AG20443 (cell line): ENCODE measurements at places on chromosomes 1 and 21.
A peak's percentile ranks its signal among the peaks of the same experiment; 100 is the strongest.

DNA sequence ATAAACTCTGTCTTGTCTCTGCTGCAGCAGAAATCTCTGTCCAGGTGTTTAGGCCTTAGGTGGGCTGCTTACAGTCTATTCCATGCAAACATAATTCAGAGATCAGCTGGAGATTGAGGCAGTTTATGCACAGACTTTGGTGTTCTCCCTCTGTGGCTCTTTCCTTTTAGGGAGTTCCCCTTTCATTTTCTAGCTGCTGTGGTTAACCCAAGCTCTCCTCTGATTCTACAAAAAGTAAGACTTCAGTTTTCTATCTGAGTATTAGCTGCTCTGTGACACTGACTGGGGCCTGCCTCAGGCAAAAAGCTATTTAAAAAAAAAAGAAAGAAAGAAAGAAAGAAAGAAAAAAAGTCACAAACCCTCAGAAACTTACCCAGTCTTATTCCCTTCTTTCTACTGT is 211.1 kb downstream of the CAMTA1 start:
- DNase-seq: no peak

DNA sequence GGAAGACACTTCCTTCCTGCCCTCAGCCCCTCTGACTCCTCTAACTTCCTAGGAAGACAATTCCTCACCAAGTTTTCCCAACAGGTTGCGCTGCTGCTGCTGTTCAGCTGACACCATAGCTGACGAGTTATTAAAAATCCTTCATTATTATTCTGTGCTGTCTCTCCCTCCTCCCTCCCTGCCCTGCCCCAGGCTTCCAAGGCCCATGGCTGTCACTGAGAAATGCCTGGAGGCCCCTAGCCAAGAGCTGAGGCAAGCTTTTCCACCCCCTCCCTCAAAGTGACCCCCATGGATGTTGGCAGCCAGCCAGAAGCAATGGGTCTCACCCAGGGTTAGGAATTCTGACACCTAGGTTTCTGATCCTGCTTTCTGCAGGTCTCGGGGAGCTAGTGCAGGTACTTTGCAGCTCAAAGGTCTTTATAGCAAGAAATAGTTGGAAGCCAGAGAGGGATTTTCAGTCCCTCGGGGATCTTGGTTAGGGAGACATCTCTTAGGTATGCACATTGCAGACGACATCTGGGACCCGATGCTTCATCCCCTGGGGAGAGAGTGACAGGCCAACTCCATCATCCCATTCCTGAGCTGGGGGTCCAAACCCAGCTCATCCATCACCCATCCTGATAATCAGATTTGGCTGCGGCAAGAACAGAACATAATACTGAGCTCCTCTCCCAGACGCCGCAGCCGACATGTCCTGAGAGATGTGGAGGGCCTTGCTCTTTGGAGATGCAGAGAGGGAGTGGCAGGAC is 65.0 kb downstream of the KIRREL1 start:
- no peak for DNase-seq

DNA sequence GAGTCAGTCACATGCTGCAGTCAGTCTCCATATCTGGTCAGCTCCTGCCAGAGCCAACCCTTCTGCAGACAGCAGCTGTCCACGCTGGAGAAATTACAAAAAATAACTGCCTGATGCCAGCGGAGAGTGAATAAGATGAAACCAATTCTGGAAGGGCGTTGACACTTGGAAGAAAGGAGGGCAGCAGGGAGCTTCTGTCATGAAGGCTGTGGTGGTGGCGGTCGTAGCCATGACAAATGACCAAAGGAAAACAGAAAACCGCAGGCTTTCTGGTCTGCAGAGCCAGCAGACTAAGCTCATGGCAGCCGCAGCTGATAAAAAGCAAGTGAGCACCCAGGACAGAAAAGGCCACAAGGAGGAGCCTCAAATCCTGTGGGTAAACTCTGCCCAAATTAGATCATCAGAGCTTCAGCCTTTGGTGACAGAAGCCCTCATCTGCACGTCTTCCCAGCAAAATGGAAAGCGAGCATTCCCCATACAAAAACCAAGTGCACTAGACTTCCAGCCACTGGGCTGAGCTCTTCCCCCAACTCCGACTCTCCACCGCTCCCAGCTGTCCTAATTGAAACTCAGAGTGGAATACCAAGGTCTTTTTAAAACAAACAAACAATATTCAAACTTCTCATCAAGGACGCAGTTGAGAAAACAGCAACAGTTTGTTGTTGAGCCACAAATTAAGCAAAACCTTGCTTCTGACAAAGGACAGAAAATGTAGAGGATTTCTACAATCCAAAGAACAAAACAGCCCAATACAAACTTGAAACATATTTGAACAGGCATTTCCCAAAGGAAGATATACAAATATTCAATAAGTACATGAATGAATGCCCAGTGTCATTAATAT is 28.7 kb downstream of the RSPH1 start:
- DNase-seq: no peak

DNA sequence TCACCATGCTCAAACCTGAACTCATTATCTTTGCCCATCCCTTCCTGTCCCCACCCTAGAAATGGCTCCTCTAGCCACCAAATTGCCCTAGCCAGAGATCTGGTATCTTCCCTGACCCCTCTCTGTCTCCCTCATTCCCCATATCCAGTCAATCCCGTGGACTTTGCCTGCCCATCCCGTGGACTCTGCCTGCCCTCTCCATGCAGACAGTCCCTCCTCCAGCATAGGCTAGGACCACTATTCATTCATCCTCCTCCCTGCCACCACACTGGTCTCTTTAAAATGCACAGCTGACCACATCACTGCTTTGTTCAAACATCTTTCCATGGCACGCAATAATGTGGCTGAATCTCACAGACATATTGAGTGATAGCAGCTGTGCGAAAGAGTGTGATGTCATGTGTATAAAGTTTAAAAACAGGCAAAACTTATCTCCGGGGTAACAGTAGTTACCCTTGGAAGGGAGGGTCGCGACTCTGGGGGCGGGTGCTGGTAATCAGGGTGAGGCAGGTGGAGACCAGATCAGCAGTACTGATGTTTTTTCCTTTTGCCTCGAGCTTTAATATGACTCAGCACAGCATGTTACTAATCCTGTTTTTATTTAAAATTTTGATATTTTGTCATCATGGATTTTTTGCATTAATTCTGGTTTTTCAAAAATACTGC is 4.8 kb upstream of the SLC2A1 start:
- peak; percentile 72 for DNase-seq

DNA sequence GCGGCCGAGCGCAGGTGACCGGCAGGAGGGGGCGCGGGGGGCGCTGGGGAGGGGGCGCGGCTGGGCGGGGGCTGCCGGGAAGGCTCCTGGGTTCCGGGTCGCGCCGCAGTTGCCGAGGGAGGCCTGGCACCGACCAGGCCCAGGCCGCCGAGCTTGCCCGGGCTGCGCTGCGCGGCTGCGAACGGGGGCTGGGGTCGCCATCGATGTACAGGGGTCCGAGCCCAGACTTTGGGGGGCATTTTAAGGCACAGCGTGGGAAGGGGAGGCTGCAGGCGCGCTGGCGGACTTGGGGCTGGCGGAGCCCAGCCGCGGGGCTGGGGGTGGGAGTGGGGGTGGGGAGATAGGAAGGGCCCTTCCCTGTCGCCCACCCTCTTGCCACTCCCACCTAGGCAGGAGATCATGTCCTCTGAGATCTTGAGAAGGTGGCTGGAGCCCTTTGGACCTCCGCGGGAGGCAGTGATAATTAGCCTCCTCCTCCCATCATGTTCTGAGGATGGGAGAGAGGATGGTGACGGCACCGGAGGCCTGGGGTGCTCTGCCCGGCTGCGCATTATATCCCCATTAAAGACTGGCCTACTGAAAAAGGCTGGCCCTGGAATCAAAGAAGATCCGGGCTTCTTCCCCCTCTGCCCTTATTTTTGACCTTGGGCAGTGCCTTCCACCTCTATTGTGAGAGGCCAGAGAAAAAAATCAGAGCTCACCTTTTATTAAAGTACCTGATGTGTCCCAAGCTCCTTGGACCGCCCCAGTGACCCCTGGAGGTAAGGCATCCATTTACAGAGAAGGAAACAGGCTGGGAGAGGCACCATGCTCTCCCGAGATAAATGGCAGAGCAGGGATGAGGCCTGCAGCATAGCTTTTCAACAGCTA is 497 bp downstream of the FBXO44 start:
- no peak for DNase-seq

- no peak for DNase-seq
Observed at GRCh38 chr1:19922015-19922688, 1.3 kb downstream of the PLA2G2E start.

DNA sequence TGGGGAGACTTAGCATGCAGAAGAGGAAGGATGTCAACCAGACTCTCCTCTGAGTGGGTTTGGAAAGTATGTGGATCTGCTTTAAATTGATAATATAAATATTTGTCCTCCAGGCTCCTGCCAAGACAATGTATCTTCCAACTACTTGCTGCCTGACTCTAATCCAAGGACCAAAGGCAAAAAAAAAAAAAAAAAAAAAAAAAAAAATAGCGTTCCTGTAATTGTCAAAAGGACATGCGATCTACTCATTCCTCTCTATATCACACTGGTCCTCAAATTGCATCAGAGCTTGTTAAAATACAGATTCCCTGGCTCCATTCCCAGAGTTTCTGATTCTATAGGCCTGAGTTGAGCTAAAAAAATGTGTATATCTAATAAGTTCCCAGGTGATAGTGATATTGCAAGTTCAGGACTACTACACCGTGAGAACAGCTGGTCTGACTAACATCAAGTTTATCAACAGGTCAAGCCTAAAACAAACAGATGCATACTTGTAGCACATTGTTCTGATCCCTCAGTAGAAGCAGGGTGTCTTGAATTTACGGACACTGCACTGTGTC is 141.3 kb downstream of the TNR start:
- no peak for DNase-seq

- no peak for DNase-seq
Observed at GRCh38 chr1:29426701-29427279, 190.5 kb downstream of the PTPRU start.

DNA sequence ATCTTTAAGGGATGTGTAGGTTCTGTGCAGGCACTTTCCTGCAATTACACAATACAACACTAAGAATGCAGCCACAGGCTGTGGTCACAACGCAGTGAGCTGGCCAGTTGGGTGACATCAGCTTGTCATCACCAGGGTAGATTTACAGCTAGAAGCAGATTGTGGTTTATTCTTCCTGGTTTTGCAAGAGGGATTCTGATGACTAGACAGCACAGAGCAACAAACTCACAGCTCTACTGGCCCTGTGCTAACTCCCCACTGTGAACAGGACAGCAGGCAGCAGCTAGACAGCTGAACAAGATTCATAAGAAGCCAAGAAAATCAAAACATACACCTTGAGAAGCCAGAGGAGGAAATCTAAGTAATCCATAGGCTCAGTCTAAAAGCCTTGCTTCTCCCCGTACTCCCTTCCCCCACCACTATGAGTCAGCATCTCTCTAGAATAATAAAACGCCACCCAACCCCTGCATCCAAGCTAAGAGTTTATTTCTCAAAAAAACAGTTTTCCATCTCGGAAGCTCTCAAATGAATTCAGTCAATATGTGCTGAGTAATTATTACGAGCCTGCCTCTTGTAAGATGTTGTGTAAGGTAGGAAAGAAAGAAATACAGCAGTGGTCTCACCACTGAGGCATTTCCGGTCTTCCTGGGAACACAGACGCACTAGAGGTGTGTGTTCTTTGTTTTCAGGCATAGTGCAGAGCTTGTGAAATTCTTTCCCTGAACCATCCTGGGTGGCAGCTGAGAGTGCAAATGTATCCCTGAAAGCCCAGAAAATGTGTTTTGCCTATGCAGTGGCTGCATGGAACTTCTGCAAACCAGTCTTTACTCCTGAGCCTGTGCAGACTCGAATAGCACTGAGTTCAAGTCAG is 162.8 kb downstream of the NTPCR start:
- peak; percentile 88 for DNase-seq

DNA sequence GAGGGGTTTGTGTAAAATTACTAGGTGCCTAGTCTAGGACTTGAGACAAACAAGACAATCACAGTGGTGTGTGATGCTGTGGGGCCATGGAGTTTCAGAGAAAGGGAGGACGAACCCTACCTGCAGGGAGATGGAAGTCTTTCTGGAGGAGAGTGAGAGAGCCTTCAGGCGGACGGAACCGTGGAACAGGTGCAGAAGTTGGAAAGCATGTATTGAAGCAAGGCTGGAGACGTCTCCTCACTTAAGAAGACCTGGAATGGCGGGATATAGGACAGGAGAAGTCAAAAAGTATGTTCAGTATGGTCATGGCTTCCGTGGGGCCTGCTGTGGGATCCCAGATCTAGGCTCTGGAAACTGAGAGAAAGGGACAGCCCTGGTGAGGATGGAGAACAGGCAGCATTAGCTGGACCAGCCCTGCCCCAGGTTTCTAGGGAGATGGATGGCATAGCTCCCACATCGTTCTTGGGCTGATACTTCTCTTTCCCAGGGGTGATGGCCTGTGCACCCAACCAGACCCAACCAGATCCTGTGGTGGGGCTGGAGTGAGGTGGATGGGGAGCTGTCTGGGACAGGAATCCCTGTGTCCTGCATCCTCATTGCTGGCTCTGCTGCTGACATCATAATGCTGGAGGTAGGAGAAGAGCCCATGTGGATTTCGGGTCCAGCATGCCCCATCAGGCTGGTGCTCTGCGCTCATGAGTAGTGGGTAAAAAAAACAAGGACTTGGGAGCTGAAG is 15.0 kb upstream of the LRP8 start:
- DNase-seq: no peak

DNA sequence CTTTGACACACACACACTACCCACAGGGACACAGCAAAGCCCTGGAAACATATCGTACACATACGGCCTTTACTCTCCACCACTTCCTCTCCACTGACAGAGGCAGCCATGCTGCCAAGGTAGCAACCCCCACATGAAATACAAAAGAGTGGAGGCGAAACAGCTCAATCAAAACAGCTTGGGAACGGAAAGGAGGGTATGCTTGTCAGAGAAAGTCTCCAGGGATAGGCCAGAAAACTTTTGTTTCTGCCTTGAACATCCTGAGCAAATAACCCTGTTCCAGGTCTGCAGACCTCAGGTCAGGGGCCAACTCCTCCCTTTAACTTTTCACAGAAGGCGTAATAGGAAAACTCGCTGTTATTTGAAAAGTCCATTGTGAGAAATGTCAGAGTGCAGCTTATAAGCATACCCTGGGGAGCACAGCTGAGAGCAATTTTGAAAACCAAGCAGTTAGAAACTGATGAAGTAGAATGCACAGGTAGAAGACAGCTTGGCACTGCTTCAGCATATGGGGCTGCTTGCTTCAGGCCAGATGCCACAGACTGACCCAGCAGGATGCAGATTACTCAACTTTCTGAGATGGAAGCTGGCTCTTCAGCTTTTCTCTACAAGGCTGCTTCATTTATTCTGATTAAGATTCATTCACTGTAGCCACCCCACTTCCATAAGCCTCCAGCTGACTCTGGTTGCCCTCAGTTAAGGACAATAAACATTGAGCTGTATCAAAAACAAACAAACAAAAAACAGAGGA is 18.0 kb downstream of the KIAA0319L start:
- DNase-seq: peak; percentile 36

DNA sequence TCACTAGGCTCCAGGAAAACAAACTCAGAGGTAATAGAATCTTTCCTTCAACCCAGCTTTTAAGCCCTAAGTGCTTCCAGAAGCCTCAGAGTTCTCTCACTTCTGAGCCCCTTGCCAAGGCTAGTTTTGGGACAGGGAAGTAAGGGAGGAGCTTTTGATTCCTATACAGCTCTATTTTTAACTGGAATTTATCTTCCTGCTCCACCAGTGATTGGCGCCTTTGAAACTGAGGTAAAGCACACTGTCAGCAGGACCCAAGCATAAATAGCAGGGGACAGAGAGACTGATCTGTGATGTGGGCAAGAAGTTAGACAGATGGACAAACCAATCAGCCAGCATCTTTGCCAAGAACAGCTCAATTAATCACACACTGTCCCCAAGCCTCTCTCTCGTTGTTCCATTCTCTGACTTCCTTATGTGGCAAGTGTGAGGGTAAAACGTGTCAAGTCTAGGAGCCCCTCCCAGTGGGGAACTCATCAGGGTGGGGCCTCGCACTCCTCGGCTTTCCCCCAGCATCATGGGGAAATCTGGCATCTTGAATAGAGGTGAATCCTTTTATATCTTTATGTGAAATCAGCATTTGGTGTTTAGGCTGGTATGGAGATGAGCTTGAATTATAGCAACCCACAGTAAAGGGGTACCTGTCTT is 40.2 kb upstream of the MPZL1 start:
- DNase-seq: no peak
